ENCODE measurements at places on chromosomes 6 and 20. TPM values are rescaled to one million over a fixed set of nuclear protein-coding genes. Genes with fewer than 3 reads are reported as not detected.

Gene LBP
- 0.16 TPM for total RNA-seq

Gene MAP3K5
- total RNA-seq: 34.7 TPM

Gene PRSS35
- not detected for total RNA-seq

Gene BCAS1
- total RNA-seq: not detected

Gene BTN1A1
- total RNA-seq: not detected

Gene IRAK1BP1
- 3.5 TPM for total RNA-seq

Gene HLA-G
- total RNA-seq: not detected

Gene PTCRA
- total RNA-seq: not detected

Gene EYA2
- total RNA-seq: 1.5 TPM

Gene ANKRD60
- not detected for total RNA-seq

Gene C6orf141
- not detected for total RNA-seq

Gene ATP9A
- 21.2 TPM for total RNA-seq

Gene DDRGK1
- total RNA-seq: 36.5 TPM

Gene ANKRD66
- not detected for total RNA-seq

Gene EYA4
- 19.5 TPM for total RNA-seq

Gene RRAGD
- 126 TPM for total RNA-seq

Gene MEI4
- 0.65 TPM for total RNA-seq

Gene CTCFL
- total RNA-seq: not detected

Gene TFB1M
- 17.9 TPM for total RNA-seq

Gene JARID2
- total RNA-seq: 8.4 TPM

Gene ATXN1
- 42.5 TPM for total RNA-seq

Gene BPIFB1
- total RNA-seq: not detected

Gene MUCL3
- total RNA-seq: not detected

Gene BEND6
- 0.30 TPM for total RNA-seq

Gene RAB44
- 0.08 TPM for total RNA-seq

Gene GNAS-AS1
- total RNA-seq: 0.38 TPM

Gene SYCP2
- 1.4 TPM for total RNA-seq

Gene LAMP5
- not detected for total RNA-seq

Gene CST2
- total RNA-seq: not detected

Gene PLN
- total RNA-seq: 2,685 TPM

Gene TCF21
- 5.2 TPM for total RNA-seq

Gene HLA-DPB1
- 38.4 TPM for total RNA-seq

Gene SLC17A5
- total RNA-seq: 5.9 TPM

Gene AIF1
- total RNA-seq: 22.1 TPM

Gene TRIM31
- total RNA-seq: not detected

Data from Right ventricle myocardium inferior (tissue), 1 donor.